ENCODE measurements at places on chromosomes 2 and 18.

- no peak for DNase-seq
Measured at GRCh38 chr2:202113571-202114142, 40.6 kb downstream of the KIAA2012 start.

- DNase-seq = no peak
Measured at GRCh38 chr2:145752091-145752806, 1232.3 kb upstream of the ZEB2 start.

DNA sequence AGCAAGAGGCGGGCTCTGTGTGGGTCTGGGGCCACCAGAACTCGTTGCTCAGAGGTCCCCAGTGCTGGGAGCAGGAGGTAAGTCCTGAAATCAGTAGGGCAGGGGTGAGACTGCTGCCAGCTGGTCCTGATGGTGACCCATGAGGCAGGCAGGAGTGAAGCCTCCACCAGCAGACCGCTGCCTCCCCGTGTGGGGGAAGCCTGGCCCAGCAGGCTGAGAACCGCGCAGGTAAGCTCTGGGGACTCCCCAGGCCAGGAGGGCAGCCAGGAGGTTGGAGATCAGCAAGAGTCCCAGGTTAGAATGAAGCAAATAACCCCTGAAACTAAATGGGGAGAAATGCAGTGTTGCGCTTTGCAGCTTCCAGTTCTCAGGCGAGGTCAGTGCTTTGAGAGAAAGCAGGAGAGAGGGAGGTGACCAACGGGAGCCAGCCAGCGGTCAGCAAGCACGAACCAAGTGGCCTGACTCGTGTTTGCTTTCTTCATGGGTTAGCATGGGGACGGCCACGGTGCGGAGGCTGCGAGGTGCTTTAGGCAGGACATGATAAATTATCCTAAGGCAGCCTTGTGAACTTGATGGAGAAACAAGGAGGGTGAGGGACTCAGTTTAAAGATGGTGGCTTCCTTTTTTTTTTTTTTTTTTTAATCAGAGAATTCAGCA lies 26.2 kb downstream of the INHBB start:
- DNase-seq = no peak

DNA sequence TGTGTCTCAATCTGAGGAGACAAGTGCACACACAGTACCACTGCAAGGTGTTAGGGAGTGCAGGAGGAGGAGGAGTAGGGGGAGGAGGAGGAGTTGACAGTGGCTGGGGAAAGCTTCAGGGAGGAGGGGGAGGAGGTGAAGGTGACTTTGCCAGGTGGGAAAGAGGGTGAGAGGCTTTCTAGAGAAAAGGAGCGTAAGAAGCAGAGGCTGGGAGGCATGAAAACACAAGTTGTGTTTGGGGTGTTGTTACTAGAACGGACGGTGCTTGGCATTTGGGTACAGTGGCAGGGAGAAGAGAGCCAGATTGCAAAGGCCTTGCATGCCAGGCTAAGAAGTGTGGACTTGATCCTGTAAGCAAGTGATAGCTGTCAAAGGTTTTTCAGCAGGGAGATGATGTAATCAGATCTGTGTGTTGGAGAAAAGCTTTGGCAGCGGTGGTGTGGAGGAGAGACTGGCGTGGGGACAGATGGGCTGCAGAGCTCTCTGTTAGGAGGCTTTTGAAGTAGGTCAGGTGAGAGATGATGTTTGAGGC lies 16.2 kb downstream of the TANC1 start:
- DNase-seq = no peak

- DNase-seq = no peak
Measured at GRCh38 chr2:151791545-151791944, 36.7 kb downstream of the ARL5A start.

DNA sequence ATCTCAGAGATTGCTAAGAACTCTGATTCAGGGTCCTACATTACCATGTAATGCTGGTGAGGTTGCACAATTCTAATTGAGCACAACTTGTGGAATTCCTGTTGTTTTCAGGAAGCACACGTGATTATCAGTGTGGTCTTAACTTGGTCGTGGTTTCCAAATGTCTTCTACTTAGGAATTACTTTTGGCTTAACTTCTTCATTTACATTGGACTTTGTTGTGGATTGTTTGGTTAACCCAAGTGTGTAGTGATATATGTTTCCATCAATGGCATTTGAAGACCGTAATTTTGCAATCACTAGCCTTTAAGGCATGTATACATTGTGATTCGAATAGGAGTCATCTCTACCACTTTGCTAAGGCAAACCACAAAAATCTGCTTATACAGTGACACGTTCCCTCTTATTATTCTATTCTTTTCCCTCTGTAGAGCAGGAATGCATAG lies 373.3 kb downstream of the IRS1 start:
- no peak for DNase-seq

DNA sequence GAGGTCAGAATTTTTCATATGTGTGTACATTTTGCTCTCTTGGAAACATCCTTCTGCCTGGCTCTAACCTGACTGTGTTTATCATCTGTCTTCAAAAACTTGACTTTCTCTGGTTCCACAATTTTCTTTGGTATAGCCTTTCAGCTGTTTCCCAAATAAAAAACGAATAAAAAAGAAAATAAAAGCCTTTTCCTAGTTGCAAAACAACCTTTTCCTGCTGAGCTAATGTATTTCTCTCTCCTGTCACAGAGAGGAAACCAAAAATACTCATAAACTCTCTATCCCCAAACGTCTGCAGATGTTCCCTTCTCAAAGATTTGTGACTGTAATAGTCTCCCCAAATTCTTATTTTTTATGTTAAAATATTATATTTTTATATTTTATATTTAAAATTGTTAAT lies 505.3 kb upstream of the SLC39A10 start:
- no peak for DNase-seq

DNA sequence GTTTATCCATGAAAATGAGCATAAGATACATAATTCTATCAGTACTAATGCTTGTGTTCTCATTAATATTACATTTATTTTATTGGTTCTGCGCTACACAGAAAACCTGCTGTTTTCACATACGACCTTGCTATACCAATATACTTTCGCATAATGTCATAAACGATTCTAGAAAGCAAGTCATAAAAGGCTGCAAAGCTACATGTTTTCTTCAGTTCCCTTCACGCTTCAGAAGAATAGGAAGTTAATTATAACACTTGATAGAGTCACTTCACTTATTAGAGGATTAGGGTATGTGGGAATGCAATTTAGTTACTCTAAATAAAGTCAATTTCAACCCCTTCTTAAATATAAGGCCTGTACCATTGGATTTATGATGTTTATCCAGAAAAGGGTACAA lies 29.0 kb downstream of the PSME4 start:
- DNase-seq = no peak
